ENCODE measurements at places on chromosomes 11 and 22.

DNA sequence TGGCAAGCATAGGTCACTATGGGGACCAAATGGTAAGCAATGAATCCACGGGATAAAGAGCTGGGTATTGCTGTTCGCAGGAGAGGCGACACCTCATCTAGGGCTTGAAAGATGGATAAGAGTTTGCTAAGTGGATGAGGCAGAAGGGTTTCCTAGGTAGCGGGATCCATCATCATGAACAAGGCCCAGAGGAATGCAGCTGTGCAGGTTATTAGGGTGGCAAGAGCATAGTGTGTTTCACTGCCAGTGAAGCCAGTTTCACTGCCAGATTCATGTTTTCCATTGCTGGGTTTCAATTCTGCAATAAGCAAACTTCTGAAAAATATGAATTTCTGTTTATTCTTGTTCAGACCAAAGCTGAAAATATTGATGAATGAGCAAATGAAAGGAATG, 27.2 kb downstream of the WEE1 start:
- DNase-seq = no peak

DNA sequence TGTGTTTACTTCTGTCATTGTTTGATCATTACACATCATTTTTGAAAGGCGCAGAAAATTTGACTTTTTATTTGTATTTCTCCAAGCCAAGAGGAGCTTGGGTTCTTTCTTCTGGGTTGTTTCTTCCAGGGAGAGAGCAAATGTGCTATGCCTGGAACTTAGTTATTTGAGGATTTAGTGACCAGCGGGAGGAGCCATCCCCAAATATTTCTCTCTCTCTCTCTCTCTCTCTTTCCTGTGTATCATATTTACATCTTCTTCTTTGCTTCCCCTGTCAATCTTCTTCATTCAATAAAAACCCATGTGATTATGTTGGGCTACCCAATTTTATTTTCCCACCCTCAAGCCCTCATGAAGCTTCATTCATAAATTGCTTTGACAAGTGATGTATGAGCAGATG, 534.5 kb downstream of the LRRC4C start:
- no peak for DNase-seq

- DNase-seq = no peak
Observed at GRCh38 chr11:119993722-119994121, 144.2 kb downstream of the TRIM29 start.

DNA sequence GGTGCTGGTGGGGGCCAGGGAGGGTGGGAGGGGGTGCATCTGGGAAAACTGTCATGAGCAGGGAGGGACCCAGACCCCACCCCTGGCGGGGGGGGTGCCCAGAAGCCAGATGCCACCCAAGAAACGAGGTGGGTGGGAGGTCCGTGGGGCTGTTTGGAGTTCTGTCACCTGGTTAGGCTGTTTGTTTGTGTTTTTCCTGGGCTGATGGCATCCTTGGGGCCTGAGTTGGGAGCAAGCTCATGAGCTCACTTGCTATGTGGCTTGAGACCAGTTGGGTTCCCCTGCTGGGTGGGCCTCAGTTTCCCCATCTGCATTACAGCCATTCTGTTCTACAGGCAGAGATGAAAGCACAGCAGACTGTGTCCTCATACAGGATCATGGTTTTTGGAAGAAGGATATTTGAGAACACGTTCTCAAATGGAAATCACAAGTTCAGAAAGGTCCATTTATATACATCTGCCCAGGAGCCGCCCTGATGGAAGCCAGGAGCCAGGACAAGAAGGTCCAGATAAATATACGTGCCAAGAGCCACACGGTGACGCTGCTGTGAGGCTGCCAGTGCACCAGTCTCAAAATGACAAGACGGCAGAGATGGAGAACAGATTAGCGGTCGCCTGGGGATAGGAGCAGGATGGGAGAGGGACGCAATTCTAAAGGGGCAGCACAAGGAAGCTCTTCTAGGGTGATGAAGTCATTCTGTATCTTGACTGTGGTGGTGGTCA, 312.9 kb downstream of the MN1 start:
- DNase-seq = no peak

- no peak for DNase-seq
Observed at GRCh38 chr22:30792456-30792855, 97.8 kb downstream of the OSBP2 start.

- DNase-seq = no peak
Observed at GRCh38 chr11:96162816-96163499, 180.0 kb downstream of the MAML2 start.

DNA sequence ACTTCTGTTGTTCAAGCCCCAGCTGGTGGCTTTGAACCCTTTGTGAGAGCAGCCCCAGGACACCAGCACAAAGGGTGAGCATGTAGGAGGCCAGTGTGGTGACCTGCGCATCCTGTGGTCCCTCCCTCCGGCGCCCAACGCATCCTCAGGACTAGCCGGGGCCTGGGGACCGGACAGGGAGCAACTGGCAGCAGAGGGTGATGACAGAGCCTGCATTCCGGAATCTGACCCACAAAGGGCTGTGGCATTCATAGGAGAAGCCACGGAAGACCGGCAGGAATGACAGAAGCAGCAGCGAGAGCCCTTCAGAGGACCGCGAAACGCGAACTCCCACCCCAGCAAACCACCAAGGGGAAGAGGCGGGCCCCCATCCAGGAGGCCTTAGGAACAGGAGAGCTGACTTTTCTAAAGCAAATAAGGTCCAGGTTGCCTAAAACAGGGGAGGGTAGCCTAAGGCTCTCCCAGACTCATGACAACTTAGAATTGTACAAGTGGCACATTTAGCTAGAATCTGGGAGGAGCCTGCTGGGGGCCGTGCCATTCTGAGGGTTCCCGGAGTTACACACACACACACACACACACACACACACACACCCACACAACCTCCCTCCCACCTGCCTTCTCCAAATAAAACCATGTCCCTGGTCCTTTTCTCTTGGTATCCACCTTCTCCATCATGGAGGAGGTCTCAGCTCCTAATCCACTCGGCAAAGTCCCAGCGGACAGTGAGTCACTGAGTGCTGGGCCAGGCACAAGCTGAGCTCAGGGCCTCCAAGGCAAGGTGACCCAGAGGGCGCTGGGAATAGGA, 232.7 kb downstream of the CTTN start:
- DNase-seq = no peak

GRCh38 chr22:20245577-20246367, 22.3 kb downstream of the RTN4R start:
- no peak for DNase-seq

DNA sequence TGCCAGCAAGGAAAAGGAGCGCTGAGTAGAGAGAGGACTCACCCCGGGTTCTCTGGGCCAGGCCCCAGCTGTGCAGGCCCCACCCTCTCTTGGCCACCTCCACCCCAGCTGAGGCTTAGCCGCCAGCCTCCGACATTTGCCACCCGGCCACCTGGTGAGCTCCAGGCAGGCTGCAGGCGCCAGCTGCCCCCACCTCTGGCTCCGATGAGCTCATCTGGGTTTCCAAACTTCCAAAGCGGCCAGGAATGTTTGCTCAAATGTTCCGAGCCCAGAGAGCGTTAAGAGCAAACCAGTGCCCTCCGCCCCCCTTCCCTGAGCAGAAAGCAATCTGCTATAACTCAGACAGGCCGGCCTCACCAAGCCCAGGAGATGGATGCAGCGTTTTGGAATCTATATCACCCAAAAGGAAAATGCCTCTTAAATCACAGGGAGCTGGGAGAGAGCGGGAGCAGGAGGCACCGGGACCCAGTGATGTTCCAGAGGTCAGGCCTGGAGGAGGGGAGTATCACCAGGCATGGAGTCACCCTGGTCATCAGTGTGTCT, 9.1 kb upstream of the MN1 start:
- DNase-seq = no peak

Measured in NCI-H1930 (cell line).